ENCODE measurements at places on chromosomes 5 and 9.

- no peak for DNase-seq
These were observed 26.4 kb upstream of the UGT3A1 start for GRCh38 chr5:36017622-36018021.

GRCh38 chr9:447230-448025, 232.8 kb downstream of the DOCK8 start:
- peak; percentile 87 for DNase-seq

- DNase-seq, result no peak
These were observed 107.8 kb downstream of the KCNIP1 start for GRCh38 chr5:170611449-170612090.

DNA sequence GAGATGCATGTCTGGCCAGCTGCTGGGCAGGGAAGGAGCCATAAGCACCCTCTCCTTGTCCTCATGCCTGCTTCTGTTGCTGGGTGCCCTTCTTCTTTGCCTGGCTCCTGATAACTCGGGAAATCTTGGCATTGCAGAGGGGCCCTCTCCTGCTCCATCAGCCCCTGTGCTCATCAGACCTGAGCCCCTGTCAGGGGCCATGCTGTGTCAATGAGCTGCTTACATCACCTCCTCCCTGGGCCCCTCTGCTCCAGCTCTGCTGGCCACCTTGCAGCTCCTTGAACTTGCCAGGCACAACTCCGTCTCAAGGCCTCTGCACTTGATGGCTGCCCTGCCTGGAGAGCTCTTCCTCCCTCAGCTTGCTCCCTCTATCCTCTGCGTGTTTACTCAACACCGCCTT, 194.3 kb downstream of the TTLL11 start:
- no peak for DNase-seq

DNA sequence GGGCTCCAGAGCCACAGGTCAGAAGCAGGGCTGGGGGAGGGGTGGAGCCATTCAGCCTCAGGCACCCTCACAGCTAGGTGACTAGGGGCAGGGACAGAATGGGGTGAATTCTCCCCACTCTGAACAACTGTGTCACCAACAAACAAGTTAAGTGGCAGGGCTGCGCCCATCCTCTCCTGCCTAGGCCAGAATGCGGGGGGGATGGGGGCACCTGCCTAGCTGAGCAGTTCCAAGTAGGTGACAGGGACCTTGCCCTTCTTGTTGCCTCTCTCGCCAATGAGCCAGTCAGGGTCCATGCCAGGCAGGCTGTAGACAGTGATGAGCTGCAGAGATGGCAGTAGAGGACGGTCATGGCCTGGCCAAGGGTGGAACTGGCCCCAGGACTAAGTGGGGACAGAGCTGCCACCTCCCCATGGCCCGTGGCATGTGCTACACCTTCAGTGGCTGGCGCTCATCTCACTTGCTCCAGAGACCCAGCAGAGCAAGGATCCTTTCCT, 19.6 kb downstream of the SH3GLB2 start:
- DNase-seq, result no peak

GRCh38 chr5:159184858-159185381, 24.4 kb downstream of the RNF145 start:
- peak; percentile 55 for DNase-seq

DNA sequence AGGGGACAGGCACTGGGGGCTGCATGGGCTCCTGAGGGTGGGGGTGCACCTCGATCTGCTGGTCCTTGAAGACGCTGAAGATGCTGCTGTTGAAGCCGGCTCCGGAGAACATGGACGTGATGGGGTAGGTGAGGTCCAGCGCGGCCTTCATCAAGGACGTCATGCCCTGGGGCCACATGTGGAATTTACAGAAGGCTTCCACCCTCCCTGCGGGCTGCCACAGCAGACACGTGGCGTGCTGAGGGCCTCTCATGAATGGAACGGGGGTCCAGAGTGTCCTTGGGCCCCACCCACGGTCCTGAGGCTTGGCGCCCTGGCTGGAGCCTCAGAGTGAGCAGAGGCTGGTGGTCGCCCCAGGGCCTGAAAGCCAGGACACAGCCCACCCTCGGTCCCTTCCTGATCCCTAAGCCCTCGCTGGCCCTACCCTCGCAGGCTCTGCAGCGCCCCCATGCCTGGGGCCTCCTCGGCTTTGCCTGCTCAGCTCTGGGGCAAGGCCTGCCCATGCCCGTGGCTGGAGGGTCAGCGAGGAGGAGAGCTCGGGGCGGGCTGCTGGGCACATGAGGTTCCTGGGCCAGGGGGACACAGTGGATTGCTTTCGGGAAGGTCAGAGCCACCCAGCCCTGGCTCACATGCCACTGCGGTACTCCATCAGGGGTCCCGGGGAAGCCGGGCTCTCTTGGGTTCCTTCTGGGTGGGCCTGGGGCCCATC, 5.3 kb upstream of the NSMF start:
- DNase-seq, result no peak

GRCh38 chr5:22596404-22596970, 256.7 kb downstream of the CDH12 start:
- no peak for DNase-seq

DNA sequence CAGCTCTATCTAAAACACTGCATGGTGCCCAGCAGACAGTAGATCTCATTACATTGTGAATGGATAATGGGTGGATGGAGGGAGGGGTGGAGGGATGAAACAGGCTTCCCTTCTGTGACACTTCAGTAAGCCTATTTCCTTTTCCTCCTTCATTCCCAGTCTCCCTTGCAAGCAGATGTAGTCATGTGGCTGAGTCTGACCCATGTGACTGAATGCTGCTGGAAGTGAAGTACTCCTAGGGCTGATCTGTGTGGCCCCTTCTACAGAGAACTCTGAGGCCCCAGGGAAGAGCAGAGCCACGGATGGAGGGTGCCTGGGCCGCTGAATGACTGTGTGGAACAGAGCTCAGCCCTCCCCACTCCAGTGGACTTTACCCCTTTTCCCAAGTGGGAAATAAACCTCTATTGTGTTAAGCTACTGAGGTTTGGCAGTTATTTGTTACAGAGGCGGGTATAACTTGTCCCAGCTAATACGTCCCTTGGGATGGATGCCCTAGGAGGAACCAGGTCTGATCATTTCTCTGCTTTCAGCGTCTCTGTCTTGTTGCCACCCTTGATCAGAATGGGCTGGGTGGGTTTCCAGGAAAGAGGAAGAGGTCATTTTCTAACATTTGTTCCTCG, 176.1 kb upstream of the MVB12B start:
- DNase-seq, result no peak

DNA sequence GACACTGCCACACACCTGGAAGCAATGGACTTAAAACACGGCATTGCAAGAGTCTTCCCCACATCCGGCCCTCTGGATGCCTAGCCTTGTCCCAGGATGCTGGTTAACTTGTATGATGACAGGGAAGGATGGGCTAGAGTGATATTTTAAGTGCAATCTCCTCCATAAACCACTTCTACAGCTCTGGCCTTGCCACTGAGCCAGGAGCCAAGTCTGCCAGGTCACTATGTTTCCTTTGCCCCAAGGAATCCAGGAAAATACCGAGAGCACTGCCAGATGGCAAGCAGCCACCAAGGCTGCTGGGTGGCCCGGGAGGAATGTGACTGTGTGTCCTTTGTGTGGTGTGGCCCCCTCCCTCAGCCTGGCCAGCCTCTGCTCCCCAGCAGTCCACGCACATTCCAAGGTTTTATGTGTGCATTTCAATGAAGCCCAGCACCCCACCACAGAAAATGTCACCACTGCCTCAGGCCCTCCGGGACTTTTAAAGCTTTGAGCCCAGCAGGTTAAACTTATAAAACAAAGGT, 106.0 kb downstream of the FRMD3 start:
- DNase-seq, result no peak

GRCh38 chr5:151095341-151096000, 14.6 kb upstream of the TNIP1 start:
- no peak for DNase-seq

- DNase-seq, result no peak
These were observed 169.1 kb downstream of the NIPBL start for GRCh38 chr5:37045703-37046102.

DNA sequence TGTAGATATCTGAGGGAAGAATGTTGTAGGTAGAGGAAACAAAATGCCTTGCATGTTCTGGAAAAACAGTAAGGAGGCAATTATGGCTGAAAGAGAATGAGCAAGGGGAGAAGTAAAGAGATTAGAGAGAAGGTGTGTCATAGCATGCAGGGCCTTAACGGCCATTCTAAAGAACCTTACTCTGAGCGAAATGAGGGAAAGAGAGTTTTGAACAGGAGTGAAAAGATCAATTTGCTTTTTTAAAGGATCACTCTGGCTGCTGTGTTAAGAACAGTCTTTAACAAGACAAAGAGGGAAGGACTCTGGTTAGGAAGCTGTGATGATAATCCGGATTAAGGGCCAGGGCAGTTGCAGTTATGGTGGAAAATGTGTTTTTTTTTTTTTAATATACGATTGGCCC, 22.6 kb downstream of the PTBP3 start:
- DNase-seq, result no peak

GRCh38 chr5:39624268-39624886, 199.6 kb upstream of the DAB2 start:
- no peak for DNase-seq

DNA sequence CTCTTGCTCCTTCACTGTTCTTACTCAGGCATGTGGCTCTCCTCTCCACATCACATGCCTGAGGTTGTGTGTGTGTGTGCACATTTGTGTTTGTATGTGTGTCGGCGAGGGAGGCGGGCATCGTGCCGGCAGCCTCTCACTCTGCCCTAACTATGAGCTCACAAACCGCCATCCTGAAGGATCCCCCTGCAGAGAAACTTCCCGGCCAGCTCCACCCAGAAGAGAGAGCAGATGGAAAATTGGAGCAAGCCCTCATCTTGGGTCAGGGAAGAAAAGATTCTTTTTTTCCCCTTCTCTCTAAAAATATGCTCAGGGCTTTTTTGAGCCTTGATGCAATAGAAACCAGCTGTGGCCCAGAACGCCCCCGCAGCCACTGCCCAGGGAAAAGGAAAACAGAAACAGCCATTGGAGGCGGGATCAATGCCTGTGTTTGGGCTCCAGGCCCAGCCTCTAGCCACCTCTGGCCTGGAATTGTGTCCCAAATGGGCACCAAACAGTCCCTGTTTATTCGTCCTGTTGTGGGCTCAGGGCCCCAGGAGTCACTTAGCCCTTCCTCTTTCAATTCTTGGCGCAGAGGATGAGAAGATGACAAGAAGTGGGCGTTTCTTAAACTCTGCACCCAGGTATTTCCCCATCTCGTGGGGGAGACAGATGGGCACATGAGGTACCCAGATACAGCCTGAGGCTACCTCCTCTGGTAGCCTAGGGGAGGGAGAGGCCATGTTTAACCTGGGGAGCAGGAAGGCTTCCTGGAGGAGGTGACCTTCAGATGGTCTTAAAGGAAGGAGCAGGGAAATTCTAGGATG, 151.5 kb downstream of the RGS3 start:
- DNase-seq, result no peak

- no peak for DNase-seq
These were observed 298.1 kb downstream of the CETN3 start for GRCh38 chr5:90111364-90112032.

GRCh38 chr9:134165357-134166315, 1.3 kb upstream of the RNU6ATAC start:
- DNase-seq, result peak; percentile 43

DNA sequence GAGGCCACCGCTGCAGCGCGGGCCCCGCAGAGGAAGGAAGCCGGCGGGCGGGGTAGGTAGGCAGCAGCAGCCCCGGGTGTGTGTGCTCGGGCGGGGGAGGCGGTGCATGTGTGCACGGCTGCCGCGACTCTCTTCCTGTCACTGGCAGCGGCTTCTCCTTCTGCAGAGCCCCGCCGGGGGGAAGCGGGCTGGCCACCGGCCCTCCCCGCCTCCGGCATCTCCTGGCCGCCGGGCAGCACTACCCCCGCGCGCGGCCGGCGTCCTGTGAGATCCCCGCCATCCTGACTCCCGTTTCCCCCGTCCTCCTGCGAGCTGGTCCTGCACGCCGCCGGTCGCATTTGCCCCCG, 315 bp downstream of the PIK3R1 start:
- no peak for DNase-seq

- no peak for DNase-seq
These were observed 174.4 kb upstream of the RGMB start for GRCh38 chr5:98599016-98599415.

- DNase-seq, result no peak
These were observed 170.0 kb downstream of the PAPPA start for GRCh38 chr9:116323571-116323970.

DNA sequence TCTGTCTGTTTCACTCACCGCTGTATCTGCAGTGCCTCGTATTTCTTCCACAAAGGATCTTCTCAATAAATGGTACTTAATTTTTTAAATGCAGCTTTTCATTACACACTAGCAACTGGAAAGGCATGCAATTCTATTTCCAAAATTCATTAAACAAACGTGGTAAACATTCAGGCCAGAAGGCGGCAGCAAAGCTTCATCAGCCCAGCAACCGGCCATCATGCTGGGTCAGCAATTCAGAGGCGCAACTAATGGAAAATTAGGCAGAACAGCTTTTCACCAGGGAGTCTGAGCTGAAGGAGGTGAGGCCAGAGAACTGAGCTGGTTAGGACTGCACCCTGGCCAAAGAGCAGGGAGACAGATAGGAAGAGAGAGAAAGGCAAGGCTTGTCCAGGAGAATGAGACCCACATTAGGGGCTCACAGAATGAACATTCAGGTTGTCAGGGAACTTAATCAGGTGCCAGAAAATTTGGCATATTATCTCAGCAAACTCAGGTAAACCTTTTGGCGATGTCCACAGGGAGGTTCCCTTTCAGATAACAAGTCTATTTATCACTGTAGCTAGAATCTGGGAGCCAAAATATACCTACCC, 17.7 kb upstream of the RNF180 start:
- peak; percentile 17 for DNase-seq

DNA sequence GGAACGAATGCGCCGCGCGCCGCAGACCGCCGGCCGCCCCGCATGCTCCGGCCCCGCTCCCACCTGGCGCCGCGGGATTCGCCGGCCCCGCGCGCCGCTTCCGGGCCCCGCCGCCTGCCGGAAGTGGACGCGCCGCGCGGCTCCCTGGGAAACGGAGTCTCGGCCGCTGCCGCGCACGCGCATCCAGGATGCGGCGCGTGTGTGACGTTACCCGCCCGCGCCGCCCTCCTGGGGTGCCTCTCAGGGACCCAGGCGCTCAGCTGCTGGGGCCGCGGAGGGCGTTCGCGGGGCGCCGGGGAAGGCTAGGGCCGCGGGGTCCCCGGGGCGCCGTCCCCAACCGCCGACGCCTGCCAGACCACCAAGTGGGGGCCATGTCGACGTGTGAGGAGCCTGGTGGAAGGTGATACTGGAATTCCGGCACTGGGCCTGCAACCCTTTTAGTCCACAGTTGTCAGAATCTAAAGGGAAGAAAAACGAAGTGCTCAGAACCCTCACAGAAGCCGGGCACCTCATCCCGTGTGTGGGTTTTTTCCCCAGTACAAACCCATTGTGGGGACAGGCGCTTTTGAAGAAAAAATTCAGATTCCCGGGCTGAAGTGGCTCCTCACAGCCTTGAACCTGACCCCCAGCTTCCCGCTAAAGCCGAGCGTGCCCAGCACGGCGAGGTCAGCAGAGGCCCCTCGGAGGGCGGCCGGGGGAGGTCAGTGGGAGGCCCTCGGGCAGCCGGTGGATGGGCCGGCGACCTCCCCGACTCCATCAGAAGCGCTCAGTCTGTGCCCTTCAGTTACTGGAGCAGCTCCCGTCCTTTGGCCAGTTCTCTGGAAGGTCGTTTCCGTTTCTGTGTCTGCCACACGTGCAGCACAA, at the start of gene CLPTM1L:
TSS of gene CLPTM1L (minus strand) at position 125 of the 864 bp plus-strand sequence. CDS start 258 bp downstream, outside the sequence.
- DNase-seq, result peak; percentile 89
